Stimulated activated CD8-positive, alpha-beta memory T cell treated with anti-CD3 and anti-CD28 coated beads, Interleukin-2, amount 100 ng/mL, for 48 hours (primary cell): ENCODE measurements at places on chromosomes 6 and 20.

- no peak for DNase-seq
Measured at GRCh38 chr6:21608601-21609000, 15.1 kb downstream of the SOX4 start.

- DNase-seq, result no peak
Measured at GRCh38 chr20:1306316-1307135, 22.4 kb downstream of the SDCBP2 start.

DNA sequence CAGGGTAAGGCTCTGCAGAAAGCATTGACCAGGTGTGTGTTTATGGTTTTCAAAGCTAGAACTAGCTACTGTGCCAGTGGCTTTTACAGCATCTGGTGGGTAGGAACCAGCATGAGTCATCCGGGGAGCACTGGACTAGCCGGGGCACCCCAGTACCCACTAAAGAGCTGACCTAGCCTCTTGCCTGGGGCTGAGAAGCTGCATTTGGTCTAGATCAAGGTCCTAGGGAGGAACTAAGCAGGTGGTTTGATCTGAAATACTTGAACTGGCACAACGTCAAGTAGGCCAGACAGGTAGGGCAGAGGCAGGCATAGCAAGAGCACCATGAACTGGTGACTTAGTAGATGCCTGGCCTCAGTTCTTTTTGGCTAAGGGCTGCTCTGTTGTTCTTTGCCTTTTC is 109.8 kb upstream of the PTPRK start:
- DNase-seq, result no peak

GRCh38 chr6:26594730-26595632 is 1.8 kb upstream of the ABT1 start:
- peak; percentile 48 for DNase-seq

DNA sequence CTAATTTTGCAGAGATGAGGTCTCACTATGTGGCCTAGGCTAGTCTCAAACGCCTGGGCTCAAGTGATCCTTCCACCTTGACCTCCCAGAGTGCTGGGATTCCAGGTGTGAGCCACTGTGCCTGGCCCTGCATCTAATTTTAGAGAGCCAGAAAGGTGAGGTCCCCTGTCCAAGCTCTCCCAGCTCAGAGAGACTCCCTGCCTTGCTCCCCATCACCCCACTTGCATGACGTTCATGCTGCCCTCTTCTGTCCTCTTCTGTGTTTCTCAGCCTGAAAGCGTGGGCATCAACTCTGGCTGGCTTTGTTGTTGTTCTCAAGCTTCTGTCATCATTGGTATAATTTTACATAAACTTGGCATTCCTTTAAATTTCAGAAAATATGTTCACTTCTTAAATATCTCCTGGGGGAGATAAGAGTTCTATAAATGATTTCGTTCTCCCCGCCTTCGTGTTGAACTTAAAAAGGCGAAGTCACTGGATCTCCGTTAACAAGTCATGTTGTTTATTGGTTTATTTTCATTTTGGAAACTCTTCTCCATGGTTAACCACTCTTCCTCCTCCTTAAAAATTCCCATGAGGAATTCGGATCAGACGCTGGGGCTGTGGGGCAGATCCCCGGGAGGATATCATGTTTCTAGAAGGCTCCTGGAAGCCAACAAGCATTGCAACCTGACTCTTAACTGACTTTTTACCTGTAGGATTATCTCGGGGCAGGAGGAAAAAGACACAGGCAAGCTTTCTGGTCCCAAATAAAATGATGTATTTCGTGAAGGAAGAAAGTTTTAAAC is 13.2 kb upstream of the PARD6B start:
- DNase-seq, result no peak

DNA sequence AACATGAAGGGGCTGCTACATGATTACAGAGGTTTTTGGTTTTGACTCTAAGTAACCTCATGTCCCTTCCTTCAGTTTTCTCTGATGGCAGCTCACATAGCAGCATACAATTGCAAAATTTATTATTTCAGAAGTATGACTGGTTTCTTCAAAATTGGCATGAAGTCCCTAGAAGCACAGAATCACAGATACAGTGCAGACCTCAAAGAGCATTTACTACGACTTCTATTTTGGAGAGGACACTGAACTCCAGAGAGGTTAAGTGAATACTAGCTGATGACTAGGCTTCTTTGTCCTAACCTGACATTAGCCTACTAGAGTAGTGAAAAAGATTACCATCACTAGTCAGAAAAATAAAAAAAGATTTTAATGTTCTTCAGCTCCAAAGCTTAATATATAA is 664.3 kb downstream of the RFPL4B start:
- no peak for DNase-seq

DNA sequence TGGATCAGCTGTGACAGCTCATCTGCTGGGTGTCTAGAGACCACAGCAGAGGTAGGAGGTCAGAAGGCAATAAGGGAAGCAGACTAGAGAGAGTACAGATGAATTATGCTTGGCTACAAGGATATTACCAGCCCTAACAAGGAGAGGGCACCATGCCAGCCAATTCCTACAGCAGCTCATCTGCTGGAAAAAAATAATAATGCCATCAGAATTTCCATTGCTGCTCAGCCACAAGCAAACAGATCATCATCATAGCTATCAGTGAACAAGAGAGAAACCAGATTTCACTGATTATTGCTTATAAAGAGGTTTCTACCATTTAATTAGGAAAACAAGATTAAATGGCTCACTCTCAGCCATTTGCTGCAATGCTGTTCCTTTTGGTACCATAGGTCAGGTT is 66.5 kb downstream of the PSMG4 start:
- DNase-seq, result no peak

DNA sequence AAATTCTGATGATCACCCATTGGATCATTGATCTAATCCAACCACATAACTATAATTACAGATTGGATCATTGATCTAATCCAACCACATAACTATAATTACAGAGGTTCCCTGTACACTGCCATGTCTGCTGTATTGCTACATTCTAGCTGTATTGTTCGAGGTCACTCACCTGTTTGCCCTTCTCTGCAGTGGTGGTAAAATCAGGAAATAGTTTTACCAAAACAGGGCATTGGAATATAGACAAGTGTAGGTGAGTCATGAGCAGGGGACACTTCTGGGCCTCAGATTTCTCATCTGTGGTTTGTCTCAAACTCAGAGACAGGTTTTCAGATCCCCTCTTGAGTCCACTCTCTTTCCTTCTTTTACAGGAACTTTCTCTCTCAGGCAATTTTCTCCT is 9.0 kb upstream of the AFDN start:
- DNase-seq, result no peak

- no peak for DNase-seq
Measured at GRCh38 chr6:19806971-19807396, 30.2 kb upstream of the ID4 start.

DNA sequence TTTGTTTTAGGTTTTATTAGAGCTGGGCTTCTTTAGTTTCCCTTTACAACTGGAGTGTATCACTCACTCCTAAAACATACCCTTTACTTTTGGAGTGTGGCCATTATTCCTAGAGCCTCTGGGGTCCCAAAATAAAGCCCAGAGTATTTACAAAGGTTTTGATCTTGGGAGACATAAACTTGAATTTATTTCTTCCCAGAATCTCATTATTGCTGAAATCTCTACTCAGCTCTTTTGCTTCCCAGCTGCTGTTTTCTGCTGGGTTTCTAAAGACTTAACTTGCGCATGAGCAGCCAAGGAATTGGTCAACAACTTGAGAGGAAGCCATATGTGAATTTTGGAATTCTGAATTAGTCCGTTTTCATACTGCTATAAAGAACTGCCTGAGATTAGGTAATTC is 94.5 kb upstream of the NRSN1 start:
- no peak for DNase-seq

- no peak for DNase-seq
Measured at GRCh38 chr20:51637241-51637640, 94.7 kb upstream of the NFATC2 start.

- no peak for DNase-seq
Measured at GRCh38 chr6:90131125-90131524, 165.5 kb downstream of the BACH2 start.

DNA sequence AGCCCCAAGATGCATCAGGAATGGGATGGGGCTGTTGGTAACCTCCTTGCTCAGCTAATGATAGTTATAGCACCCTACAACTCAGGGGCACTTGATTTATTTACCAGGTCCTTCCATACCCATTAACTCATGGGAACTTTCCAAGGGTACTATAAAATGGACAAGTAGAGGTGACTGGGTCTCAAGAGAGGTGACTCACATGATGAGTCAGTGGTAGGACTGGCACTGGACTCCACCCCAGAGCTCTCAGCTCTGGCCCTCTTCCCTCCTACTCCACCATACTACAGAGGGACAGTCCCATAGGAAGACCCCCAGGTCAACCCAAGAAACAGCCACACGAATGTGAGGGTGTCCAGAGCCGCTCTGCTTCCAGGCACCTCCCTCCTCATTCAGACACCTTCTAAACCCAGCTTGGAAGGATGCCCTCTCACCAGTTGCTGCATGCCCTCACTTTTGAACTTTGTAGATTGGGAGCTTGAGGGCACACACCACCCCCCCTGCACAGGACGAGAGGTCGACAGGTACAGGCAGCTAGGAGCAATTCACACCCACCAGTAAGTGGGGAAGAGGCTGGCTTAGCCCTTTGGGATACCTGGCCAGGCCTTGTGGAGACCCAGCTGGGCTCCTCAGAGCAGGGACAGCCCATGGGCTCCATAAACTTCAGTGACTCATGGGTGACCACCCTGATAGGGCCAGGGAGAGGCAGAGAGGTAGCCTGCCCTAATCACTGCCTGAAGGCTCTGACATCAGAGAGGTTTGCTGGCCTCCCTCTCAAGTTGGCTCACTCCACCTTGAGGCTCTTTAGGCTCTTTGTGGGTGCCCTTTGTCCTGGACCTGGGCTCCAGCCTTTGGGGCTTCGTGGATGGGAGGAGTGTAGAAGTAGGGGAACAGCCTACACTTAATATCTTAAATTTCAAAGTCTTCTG is 81.6 kb upstream of the MLN start:
- no peak for DNase-seq

DNA sequence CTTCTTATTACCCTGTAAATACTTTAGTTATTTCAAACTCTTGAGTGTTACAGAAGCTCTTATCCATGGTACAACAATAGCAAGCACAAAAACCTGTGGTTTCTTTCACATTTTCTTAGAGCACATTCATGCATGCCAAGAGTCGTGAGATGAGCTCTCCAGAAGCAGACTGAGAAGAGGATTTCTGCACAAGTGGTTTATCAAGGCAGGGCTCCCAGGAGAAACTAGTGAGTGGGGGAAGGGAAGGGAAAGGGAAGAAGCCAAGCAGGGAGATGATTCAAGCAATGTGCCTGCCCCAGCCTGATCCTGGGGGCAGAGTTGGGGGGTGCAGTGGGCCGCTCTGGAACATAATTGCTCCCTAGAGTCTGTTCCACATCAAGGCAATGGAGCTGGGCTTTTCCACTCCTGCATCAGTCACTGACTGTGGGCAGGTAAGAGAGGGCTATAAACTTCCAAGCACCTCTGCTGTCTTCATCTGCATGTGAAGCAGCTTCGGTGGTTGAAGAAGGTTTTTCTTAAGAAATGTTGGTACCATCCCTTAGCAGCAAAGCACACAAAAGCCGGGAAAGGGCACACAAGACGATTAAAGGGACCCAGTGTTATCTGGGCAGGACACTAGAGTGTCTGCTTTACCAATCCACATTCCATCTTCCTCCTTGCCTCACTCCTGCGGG is 152.1 kb downstream of the PLCB4 start:
- no peak for DNase-seq

GRCh38 chr20:63217706-63218105 is 1.8 kb upstream of the YTHDF1 start:
- DNase-seq, result no peak

DNA sequence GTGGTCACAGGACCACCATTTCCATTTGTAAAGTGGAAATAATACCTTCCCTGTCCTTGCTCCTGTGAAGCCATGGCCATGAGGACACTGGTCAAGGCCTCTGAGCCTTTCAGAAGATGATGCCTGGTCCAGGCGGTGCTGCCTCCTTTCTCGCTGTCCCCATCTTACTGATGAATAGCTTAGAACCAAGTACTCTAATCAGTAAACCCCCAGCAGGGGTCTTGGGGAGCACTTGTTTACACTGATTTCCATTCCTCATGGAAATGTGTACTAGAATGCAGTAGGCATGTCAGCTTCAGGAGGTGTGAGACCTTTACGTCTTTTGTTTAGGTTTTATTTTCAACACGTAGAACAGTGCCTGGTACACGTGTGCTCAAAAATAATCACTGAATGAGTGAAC is 75.1 kb downstream of the DZANK1 start:
- DNase-seq, result no peak

GRCh38 chr6:166848979-166849748 is 107.2 kb downstream of the RNASET2 start:
- no peak for DNase-seq

- DNase-seq, result no peak
Measured at GRCh38 chr6:54971825-54972224, 125.3 kb downstream of the FAM83B start.

GRCh38 chr6:2353412-2354137 is 108.2 kb upstream of the GMDS start:
- peak; percentile 10 for DNase-seq

DNA sequence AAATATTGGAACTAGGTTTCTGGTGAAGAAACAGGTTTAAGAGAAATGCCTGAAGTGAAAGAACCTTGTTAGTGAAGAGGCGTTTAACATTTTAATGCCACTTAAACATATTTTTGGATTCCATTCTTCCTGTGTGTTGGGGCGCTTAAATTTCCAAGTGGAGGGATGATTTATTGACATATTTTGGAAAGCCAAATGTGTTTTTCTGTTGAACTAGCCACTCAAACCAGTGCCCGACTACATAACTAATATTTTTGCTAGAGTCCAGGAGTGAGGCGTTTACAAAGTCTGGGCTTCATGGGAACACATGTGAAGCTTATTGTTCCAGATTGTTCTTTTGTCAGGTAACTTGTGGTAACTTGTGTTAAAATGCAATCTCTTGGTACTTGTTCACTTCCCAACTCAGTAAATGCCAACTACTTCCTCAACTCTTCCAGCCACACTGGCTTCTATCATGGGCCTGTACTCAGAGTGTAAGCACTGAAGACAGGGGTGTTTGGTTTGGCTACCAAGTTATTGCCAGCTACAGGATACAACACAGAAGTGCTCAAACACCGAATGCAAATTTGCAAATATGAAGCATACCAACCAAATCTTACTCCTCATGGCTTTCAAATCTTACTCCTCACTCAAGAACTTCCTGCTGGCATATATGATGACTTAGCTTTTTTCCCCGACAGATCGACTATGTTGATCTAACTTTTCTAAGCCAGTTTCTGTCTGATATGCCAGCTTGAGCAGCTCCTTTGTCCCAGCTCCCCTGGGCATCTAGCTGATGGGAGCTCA is 2.0 kb upstream of the ZNFX1 start:
- no peak for DNase-seq

DNA sequence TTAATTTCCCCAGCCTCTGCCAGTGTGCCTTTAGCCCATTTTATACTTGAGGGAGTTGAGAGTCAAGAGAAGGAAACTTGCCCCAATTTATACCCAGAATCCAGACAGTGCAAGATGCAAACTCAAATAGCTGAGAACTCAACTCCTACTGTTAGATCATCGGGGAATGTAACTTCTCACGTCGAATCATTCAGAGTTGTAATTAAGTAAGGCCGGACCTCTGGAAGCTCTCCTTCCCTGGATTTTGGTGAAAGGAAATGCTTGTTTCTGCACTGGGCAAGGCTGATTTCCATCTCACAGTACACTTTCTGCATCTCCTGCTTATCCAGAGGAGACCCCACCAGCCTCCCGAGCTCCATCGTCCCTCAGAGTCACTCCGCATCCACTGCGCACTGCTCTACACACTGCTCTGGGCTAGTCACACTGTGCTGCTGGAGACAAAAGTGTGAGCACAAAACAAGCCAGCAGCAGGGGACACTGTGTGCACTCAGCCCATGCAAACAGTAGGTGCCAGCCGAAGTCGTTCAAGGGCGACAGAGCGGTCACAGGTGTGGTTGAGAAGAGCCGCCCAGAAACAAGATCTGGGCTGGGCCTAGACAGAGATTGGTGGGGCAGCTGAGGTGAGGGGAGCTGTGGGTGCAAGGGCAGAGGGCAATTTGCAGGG is 150.4 kb upstream of the QKI start:
- DNase-seq, result no peak
